ENCODE measurements at places on chromosomes 16 and 17.
A peak's percentile ranks its signal among the peaks of the same experiment; 100 is the strongest.

GRCh38 chr17:78675316-78675616, 98.1 kb upstream of the DNAH17 start:
- DNase-seq, result no peak

GRCh38 chr16:81421536-81421935, 23.1 kb upstream of the CMIP start:
- DNase-seq, result no peak

GRCh38 chr16:66420396-66420795, 6.7 kb upstream of the BEAN1 start:
- DNase-seq, result no peak

GRCh38 chr16:90035902-90036301, 16.6 kb upstream of the DBNDD1 start:
- no peak for DNase-seq

- DNase-seq, result no peak
Observed at GRCh38 chr16:68757625-68757935, 20.5 kb downstream of the CDH1 start.

- DNase-seq, result peak; percentile 84
Observed at GRCh38 chr16:57591086-57591869, 37.2 kb upstream of the ADGRG1 start.

DNA sequence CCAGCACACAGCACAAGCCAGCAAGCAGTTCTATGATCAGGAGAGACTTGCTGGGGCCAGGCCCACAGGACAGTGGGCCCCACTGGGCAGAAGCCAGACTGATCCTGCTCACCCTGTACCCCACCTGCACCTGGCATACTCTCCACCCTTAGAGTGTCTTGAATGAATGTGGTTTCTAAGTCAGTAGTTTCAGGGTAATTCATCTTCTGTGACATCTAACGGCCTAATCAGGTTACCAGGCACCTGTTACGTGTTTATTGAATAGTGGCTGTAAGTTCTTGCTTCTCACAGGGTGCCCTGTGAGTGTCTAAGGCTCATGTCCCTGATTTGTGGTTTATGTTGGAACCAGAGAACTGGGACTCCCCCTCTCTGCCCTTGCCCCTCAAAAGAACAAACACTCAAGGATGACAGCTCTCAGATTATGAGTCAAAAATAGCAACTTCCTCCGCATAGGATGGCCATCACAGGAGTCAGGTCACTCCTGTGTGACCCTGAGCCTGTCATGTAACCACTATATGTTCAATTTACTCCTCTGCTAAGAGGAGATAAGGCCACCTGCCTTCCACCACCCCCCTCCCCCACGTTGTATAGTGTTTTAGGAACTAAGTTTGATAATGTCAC, 7.0 kb upstream of the OR2C1 start:
- DNase-seq, result no peak

DNA sequence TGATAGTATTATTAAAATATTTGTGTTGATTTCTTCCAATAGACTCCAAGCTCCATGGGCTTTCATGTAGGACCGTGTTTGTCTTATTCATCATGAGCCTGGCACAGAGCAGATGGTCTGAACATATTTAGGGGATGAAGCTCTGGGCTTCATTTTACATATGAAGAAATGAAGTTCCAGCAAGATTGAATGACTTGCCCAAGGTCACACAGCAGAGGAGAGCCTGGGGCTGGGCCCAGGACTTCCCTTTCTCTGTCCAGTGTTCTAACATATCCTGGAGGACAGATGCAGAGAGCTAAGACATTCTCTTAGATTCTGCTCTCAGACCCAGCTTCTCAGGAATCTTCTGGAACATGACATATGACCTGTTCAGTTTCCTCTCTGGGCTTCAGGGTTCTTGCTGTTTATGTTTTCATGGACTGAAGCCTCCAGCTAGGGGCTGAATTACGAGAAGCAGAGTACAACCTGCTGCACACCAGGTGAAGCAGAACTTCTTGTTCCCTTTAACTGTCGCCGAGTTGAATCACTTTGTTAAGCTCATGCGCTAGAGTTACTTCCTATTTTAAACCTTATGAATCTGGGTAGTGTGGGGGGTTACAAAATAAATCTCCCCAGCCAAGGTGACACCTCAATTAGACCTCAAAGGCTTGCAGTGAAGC, 53.6 kb downstream of the GPRC5B start:
- DNase-seq, result no peak

GRCh38 chr17:39666601-39667261, 1.5 kb upstream of the PNMT start:
- no peak for DNase-seq

DNA sequence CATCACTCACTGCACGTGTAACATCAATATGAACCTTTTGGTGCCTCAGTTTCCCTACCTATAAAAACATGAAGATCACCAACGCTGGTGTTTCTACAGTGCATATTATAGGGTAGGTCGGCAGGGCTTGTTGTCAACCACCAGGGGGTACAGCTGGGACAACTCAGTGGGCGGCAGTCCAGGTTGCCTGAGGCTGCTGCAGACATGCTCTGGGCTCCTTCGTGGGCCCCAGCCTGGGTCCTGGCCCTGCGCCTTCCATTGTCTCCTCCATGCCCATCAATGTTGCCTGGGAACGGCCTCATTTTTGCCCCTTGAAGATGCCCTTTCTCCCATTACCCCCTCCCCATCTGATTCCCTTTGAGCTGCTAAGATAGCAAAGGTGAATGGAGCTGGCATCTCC, 89.8 kb downstream of the GSG1L start:
- no peak for DNase-seq

DNA sequence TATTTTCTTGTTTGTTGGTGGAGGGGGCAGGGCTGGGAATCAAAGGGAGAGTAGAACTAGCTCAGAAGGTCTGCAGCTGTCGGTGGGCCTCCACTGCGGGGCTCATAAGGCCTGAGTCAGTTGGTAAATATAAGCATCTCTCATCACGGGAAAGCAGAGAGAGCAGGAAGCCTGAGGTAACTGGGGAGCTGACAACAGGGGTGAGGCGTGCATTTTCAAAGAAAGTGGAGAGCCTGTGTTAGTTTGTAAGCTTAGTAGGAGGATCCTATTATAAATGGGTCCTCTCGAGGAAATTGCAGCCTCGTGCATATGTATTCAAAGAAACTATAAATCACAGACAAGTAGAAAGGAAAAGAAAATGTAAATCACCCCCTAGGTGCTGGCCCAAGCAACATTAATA, 221.0 kb upstream of the CDH13 start:
- no peak for DNase-seq

DNA sequence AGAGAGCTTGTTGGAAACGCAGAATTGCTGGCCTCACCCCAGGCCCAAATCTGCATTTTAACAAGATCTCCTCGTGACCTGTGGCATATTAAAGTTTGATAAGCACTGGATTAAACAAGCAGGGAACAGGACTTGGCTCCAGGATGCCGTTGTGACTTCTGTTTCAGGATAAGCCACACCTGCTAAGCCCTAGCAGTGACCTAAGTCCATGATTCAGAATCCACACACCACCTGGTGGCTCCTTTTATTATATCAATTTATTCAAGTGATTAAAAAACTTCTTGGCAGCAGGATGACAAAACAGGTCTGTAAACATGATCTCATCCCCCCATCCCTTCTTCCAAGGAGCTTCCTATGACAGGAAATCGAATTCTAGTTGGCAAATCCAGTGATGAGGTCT, 9.1 kb downstream of the NAGPA start:
- peak; percentile 39 for DNase-seq

DNA sequence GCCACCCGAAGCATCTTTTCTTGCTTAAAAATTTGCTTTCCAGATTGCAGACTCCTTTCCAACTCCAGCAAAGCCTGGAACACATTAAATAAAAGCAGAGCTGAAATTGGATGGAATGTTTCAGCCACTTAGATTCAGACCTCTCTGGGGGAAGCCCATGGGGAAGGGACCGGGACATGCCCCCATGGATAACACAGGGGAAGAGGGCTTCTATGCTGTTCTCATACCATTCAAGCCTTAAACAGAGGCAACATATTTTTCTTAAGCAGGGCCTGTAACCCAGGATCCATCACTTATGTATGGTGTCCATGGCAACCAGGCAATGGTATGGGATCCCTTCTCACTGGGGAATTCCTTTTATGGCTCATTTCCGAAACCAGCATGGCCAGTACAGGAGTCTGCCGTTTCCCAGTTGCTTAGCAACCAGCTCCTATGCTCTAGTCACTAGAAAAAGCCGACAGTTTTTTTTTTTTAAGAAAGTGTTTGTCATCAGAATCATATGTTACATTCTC, 62.0 kb upstream of the MARCHF10 start:
- DNase-seq, result peak; percentile 46

DNA sequence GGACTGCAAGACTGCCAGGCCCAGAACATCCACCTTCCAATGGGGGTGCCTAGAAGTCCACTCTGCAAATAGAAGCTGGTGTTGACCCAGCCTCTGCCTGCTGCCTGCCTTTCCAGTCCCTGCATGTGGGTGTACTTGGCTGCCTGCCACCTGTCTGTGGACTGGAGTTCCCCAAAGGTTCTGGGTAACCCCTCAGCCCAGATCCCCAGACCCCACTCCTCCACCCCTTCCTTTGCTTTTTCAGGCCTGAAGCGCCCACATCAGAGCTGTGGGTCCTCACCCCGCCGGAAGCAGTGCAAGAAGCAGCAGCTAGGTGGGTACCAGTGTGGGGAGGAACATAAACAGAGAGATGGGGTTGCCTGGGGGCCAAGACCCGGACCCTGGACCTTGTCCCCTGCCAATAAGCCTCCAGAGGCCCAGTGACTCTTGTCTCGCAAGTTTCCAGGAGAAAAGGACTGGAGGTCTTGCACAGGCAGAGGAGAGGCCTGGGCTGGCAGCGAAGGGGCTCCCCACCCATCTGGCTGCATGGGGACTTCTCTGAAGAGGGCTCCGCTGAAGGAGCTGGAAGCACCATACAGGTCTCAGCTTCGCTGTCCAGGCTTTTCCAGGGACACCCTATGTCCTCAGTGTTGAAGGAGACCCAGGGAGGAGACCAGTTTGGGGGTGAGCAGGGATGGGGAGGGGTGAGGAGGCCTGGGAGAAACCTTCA, 34.3 kb downstream of the NLRC5 start:
- DNase-seq, result no peak

DNA sequence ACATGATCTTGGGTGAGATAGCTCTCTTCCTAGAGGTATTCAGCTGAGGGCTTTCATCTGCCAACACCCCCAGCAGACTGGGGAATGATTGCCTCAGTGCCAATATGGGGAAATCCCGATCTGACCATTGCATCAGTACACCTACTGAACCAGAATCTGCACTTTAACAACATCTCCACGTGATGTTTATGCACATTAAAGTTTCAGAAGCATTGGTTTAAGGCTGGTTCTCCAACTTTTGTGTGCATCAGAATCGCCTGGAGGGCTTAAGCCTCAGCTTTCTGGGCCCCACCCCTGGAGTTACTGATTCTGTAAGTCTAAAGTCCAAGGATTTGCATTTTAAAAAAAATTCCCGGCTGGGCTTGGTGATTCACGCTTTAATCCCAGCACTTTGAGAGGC, 123.6 kb upstream of the MED13 start:
- DNase-seq, result no peak

- DNase-seq, result no peak
Observed at GRCh38 chr17:77311371-77311981, 170.7 kb downstream of the SEC14L1 start.

- no peak for DNase-seq
Observed at GRCh38 chr17:43216369-43216761, 4.7 kb downstream of the TMEM106A start.

DNA sequence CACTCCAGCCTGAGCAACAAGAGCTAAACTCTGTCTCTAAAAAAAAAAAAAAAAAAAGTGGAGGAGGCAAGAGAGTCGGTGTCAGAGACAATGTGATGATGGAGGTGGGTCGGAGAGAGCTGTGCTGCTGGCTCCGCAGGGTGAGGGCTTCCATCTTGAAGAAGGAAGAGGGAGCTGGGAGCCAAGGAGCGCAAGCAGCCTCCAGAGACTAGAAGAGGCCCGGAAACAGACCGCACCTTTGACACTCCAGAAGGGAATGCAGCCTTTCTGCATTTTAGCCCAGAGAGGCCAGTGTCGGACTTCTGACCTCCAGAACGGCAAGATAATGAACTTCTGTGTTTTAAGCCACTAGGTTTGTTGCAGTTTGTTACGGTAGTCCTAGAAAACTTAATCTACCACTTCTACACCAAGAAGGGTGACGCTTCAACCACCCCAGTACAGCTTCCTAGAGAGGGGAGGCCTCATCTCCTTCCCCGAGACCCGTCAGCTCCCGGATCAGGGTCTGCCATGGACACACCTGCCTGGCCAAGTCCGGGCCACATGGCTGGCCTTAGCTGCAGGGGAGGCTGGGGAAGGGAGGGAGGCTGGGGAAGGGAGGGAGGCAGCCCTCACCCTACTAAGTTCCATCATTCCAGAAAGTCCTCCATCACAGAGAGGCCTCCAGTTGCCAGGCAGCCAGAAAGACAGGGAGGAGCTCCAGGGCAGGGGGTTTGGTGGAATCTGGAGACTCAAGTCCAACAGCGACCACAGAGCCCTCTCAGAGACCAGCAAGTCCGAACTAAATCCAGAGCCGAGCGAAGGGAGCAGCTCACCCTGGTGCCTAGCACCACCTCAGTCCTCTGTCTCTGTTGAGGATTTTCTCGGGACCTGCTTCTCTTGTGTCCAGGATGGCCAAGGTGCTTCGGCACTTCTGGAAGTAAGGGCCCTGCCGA, 13.2 kb upstream of the RBFOX3 start:
- no peak for DNase-seq

DNA sequence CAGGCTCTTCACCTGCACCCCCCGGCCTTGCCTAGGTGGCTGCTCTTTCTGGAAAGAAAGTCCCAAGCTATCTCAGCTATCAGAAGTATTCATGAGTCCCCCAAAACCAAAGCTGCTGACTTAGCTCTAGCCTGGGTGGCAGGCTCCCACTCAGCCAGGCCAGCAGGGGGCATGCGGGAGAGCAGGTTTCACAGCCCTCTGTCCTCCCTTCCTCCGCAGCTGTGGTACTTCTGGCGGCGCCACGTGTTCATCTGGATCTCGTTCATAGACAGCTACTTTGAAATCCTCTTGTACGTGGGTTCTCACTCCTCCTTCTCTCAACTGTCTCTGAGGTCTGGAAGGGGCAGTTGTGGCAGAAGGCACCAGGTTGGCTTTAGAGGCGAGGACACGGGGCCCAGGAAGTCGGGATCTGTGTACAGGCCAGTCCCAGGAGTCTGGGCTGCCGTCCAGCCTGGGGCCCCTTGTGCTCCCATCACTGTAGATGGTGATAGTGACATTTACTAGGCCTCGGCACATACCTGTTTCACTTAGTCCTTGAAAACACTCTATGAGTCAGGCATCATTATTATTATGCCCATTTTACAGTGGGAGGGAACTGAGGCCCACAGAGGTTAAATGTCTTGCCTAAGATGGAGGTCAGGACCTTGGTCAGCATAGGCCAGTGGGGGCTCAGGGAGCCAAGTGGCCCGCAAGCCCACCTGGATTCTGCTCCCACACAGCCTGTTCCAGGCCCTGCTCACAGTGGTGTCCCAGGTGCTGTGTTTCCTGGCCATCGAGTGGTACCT, 12.9 kb downstream of the TRPV2 start:
- peak; percentile 77 for DNase-seq

GRCh38 chr16:50765861-50766260, 24.0 kb downstream of the CYLD start:
- no peak for DNase-seq

- no peak for DNase-seq
Observed at GRCh38 chr17:38746849-38747462, 1.2 kb downstream of the PCGF2 start.
